Vagina (tissue), 2 donors: ENCODE measurements at places on chromosomes 5 and 9.

GRCh38 chr5:111733571-111733970, 23.4 kb downstream of the NREP start:
- H3K27me3 ChIP-seq, result no peaks in the 10 kb centered on the region
- H3K36me3 ChIP-seq, result no peaks in the 10 kb centered on the region
- no peaks in the 10 kb centered on the region for H3K4me1 ChIP-seq
- H3K27ac ChIP-seq, result no peak overlapping the region

DNA sequence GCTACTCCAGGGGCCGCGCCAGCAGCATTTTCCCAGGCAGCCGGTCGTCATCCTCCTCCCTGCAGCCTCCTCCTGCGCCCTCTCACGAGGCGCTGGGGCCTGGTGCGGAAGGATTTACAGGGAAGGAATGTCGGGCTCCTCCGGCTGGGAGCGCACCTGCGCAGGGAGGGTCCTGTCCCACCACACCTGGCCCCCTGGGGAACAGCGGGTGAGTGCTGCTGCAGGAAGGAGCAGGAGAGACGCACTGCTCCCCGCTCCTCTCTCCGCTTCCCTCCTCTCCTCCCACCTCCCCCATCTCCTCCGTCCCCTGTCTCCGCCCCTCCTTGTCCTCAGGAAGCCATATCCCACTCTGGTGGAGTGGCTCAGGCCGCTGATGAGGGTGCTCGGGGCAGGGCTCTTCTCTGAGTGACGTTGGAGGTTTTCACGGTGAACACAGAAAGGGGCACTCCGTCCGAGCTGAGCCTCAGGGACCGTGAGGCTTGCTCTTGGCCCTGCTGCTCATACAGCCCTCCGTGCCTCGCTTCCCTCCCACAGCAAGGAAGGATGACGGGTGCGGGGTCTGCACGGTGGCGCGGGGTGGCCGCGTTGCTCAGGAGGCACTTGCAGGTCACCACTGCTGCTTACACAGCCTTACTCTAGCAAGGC, 31.3 kb downstream of the IRX4 start:
- DNase-seq, result no peak
- H3K4me1 ChIP-seq, result peaks cover 9% of the 10 kb centered on the region
- H3K4me3 ChIP-seq, result no peak overlapping the region
- no peaks in the 10 kb centered on the region for H3K36me3 ChIP-seq
- no peaks in the 10 kb centered on the region for H3K27me3 ChIP-seq

- no peak for DNase-seq
- no peaks in the 10 kb centered on the region for H3K4me1 ChIP-seq
- H3K27me3 ChIP-seq, result no peaks in the 10 kb centered on the region
- H3K4me3 ChIP-seq, result no peak overlapping the region
- no peak overlapping the region for H3K27ac ChIP-seq
Observed at GRCh38 chr9:119500072-119500771, 131.0 kb upstream of the BRINP1 start.

GRCh38 chr5:126365446-126366198, 57.6 kb upstream of the GRAMD2B start:
- no peaks in the 10 kb centered on the region for H3K36me3 ChIP-seq
- no peak overlapping the region for H3K27ac ChIP-seq
- no peaks in the 10 kb centered on the region for H3K27me3 ChIP-seq
- H3K4me1 ChIP-seq, result no peaks in the 10 kb centered on the region
- H3K4me3 ChIP-seq, result no peak overlapping the region

- peaks cover 10% of the 10 kb centered on the region for H3K4me1 ChIP-seq
- no peak overlapping the region for H3K27ac ChIP-seq
- no peaks in the 10 kb centered on the region for H3K36me3 ChIP-seq
Observed at GRCh38 chr5:118984602-118985001, 3.7 kb downstream of the DTWD2 start.

DNA sequence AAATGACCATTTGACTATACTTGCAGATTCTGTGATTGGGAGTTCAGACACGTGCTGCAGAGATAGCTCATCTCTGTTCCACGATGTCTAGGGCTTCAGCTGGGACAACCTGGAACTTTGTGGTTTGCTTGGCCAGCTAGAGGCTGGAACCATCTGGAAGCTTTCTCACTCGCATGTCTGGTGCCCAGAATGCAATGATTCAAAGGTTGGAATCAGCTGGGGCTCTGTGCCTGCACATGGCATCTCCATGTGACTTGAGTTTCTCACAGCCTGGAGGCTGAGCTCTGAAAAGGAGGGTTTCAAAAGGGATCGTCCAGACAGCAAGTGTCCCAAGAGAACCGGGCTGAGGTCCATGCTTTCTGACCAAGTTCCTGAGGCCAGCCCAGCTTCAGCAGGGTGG, 465.2 kb downstream of the GADD45G start:
- DNase-seq, result no peak
- H3K36me3 ChIP-seq, result no peaks in the 10 kb centered on the region
- no peaks in the 10 kb centered on the region for H3K4me1 ChIP-seq
- H3K4me3 ChIP-seq, result no peak overlapping the region

DNA sequence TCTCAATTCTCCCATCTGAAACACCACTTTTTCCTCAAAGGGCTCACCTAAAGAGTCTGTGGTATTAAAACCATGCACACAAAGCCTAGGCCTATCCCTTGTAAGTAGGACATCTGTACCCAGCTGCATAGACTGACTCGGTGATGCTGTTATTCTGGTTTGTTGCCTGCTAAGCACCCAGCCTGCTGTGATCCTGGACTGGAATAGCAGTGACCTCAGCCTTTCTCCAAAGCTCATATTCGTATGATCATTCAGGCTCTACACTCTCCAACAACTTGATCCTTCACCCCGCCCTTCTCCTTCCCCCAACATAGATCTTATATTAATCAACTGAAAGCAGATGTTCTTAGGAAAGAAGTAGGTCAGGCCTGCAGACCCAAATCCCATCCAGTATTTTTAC, 81.4 kb upstream of the WWC1 start:
- no peak overlapping the region for H3K4me3 ChIP-seq
- no peaks in the 10 kb centered on the region for H3K27me3 ChIP-seq
- DNase-seq, result no peak
- no peaks in the 10 kb centered on the region for H3K36me3 ChIP-seq
- no peak overlapping the region for H3K27ac ChIP-seq
